ENCODE measurements at places on chromosomes 4 and X. TPM values are rescaled to one million over a fixed set of nuclear protein-coding genes. Genes with fewer than 3 reads are reported as not detected.

The RNF128 gene
- not detected for total RNA-seq

The CCDC160 gene
- not detected for total RNA-seq

The SOX3 gene
- not detected for total RNA-seq

The C4orf50 gene
- 0.19 TPM for total RNA-seq

The CT45A1 gene
- total RNA-seq, result not detected

The SPINK2 gene
- 9.8 TPM for total RNA-seq

The PFKFB1 gene
- 0.44 TPM for total RNA-seq

Data from activated naive CD8-positive, alpha-beta T cell treated with anti-CD3 and anti-CD28 coated beads, Interleukin-2, amount 10 ng/mL, durations not matched to agents 7 days and 5 days (primary cell).